ENCODE measurements at places on chromosomes 1 and 21. TPM values are rescaled to one million over a fixed set of nuclear protein-coding genes. Genes with fewer than 3 reads are reported as not detected.

- DNase-seq, result no peak
These were observed 44.2 kb downstream of the PRRX1 start for GRCh38 chr1:170707959-170708655.

GRCh38 chr1:110286564-110286963 is 52.6 kb upstream of the RBM15 start:
- no peak for DNase-seq

DCLRE1B gene
- total RNA-seq, result 2.3 TPM

DNA sequence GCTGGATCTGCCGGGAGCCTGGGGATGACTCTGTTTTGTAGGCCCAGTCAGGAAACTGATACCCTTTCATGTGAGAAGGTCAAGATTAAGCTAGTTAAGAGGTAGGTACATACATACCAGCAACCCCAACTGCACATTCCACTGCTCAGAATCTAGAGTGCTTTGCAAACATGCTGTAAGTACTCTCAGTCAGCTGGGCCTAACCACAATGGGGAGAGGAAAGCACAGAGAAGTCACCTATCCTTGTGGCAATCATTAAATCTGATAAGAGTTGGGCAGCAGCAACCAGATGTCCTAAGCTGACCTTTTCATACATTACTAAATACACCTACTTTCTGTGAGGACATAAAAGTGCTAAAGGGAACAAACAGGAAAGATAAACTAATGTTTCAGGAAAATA is 2.5 kb downstream of the ETV3 start:
- DNase-seq, result no peak

DNA sequence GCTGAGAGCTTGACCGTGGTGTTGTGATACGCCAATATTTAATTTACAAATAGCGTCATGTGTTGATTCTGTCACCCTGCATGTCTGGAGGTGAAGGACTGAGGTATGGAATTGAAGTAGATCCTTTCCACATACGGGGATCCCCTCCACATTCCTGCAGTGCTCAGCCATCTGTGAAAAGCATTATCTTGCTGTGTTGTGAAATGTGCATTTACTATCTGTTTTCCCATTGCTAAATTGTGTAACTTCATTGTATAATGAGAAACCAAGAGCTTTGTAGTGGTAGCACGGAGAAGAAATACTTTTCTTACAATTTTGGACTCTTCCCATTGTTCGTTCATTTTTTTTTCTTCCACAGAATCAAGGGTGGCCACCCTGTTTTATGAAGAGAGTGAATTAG is 577.3 kb upstream of the ZP4 start:
- DNase-seq, result no peak

- no peak for DNase-seq
These were observed 9.5 kb downstream of the ATP6V1G3 start for GRCh38 chr1:198530953-198531352.

FAM72D gene
- total RNA-seq, result not detected

SFT2D2 gene
- total RNA-seq, result 12.7 TPM

GRCh38 chr21:28751176-28751575 is 241.5 kb downstream of the LTN1 start:
- DNase-seq, result no peak

TTC22 gene
- total RNA-seq, result not detected

GRCh38 chr21:42539342-42539741 is 25.7 kb downstream of the SLC37A1 start:
- no peak for DNase-seq
